Effector memory CD4-positive, alpha-beta T cell (primary cell): ENCODE measurements at places on chromosomes 7 and 10.

GRCh38 chr10:88196291-88196690 is 332.9 kb downstream of the PTEN start:
- no peak for DNase-seq

GRCh38 chr7:101163279-101164070 is 1.9 kb downstream of the VGF start:
- DNase-seq = no peak

- no peak for DNase-seq
Measured at GRCh38 chr7:141702892-141703291, 926 bp upstream of the DENND11 start.

- no peak for DNase-seq
Measured at GRCh38 chr10:27710014-27710413, 35.6 kb downstream of the MKX start.

GRCh38 chr10:6953271-6953801 is 373.3 kb upstream of the PRKCQ start:
- DNase-seq = no peak

DNA sequence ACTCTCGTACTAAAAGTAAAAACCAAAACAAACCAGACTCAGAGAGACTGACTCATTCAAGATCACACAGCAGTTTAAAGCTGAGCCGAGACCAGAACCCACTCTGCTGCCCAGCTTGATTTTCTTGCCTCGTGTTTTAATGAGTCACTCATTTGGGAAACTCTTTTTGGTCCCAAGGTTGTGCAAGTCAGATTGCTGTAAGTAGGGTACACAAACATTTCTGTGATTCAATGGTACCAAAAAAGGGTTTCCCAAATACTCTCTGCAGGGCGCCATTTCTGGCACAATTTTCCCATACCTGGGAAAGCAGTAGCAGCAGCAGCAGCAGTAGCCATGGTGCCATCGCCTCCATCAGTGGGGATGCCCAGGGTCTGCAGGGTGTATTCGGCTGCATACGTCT is 69.9 kb downstream of the ASAH2B start:
- no peak for DNase-seq

- DNase-seq = no peak
Measured at GRCh38 chr7:29976266-29976665, 13.3 kb downstream of the SCRN1 start.
